Brain pericyte (primary cell): ENCODE measurements at places on chromosomes 6 and 20.

- DNase-seq = no peak
These were observed 9.3 kb upstream of the GMDS start for GRCh38 chr6:2254747-2255146.

DNA sequence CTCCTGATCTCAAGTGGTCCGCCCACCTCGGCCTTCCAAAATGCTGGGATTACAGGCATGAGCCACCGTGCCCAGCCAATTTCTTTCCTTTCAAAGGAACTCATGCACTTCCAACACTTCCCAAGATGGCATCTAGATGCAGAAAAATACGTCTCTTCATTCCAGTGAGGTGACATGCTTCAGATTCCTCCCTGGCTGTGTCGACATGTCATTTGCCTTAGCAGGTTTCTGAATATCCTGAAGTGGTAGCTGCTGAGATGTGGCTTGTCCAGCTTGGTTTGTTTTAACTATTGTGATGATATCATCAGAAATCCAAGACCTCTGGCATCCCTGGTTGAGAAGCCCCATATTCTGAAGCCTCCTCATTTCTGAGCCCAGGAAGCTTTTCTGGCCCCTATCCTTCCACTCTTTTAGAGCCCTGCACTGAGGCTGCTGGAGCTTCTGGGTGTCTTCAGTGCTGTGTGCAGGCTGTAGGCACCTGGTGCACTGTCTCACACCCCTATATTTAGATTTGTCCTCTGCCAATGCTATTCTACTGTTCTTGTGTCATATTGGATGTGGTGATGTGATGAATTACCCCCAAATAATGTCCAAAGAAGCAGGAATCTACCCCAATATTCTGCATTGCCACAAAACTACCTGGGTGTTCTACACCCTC lies 73.3 kb upstream of the E2F3 start:
- no peak for DNase-seq

GRCh38 chr6:44073612-44074438 lies 53.4 kb downstream of the MRPL14 start:
- DNase-seq = no peak

GRCh38 chr20:16612706-16613105 lies 39.5 kb upstream of the KIF16B start:
- no peak for DNase-seq

DNA sequence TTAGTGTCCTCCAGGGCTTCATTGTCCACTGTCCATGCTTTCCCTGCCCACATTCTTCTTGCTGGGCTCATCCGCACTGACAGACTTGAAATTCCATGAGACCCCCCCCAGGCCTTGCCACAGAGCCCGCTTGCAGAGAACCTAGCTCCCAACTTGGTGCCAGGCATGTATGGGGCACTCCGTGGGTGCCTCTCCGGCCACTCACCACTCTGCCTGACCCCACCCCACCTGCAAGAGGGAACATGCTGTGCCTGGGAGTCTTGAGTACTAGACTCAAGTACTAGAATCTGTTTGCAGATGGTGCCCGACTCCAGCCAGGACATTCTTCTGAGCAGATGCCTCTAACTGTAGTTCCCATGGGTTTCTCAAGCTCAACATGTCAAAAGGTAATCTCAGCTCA lies 47.9 kb downstream of the TRERF1 start:
- DNase-seq = no peak

DNA sequence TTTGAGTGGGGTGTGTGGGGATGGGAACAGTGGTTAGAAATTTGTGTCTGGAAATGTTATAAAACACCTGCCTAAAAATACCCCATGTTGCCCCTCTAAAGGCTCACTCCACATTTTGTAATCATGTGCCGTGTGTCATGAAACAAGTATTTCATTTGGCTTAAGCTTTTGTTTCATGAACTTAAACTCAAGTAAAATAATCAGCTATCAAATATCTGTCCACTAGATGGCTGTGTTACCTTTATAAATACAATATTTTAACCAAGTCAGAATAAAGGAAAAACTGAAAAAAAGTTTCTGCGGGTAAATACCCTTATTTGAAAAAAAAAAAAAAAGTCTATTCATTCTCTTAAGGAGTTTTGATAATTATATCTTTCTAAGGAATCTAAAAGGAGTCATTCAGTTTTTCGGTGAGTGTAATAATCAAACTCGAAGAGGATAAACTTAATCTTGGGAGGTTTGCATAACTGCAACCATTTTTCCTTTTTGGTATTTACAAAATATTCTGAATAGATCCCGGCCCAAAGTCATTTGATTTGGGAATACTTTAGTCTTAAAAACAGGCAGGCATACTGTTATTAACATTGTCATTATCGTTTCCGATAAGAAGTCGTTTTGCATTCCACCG lies 29.9 kb upstream of the MTRF1L start:
- DNase-seq = peak; percentile 27

GRCh38 chr6:8905757-8906156 lies 470.4 kb upstream of the SLC35B3 start:
- no peak for DNase-seq

DNA sequence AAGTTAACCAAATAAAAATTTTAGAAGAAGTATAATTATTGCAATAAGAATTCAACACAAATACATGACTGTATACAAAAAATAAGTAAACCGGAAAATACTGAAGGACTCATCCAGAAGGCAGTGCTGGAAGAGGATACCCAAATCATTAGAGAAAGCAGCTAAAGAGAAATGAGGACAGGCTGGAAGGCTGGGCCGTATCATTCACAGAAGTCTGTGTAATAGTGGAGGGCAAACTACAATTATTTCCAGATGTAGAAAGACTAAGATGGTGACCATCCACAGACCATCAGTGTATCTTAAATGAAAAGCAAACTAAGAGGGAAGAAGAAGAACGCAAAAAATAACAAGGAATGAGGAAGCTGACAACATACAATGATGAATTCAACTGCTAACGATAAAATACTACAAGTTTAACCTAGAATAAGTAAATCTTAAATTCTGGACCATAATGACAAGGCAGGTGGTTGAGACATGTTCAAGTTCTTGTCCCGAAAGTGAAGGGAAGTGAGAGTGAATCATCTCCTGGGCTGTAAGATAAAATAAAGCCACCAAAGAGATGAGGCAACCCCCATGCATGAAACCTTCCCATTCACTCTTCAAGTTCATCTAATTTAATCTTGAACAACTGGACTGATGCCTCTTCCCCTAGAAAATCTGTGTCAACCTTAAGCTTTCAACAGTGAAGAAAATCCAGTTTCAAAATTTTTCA lies 71.5 kb downstream of the SLC23A2 start:
- DNase-seq = no peak

DNA sequence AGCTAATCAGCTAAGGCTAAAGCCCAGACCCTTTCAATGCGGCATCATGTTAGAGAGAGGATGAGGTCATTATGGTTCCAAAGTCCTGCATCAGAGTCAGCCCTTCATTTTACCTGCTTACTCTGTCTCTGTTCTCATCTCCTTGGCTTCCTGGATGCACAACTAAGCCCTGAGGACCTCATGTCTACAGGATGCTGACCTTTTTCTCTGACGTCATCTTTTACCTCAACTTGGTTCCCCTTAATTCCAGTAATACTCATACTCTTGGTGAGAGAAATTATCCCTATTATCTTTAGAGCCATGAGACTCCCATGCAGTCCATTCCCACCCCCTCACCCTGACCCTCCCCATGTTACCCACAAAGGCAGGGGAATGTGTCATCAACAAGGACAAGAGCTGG lies 636.5 kb upstream of the CHD6 start:
- no peak for DNase-seq

DNA sequence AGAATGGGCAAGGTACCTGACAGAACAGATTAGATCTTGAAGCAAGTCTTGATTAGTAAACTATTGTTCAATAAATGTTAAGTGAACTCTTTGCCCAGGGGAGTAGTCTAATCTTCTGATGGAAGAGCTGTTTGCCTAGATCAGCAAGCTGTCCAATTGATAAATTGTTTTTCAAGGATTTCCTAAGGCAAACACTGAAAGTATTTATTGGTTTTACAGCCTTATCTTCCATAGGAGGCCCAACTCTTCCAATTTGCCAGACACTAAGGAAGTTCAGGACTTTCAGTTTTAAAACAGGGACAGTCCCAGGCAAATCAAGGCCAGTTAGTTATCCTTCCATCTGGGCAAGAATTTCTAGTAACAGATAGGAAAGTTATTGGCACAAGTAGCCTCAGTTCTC lies 1.8 kb upstream of the C6orf163 start:
- DNase-seq = no peak

DNA sequence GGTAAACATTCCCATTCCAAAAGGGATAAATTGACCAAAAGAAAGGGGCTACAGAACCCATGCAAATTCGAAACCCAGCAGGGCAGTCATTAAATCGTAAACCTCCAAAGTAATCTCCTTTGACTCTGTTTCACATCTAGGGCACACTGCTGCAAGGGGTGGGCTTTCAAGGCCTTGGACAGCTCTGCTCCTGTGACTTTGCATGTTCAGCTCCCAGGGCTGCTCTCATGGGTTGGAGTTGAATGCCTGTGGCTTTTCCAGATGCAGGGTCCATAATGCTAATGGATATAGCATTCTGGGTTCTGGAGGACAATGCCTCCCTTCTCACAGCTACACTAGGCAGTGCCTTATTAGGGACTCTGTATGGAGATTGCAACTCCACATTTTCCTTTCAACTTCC lies 211.9 kb upstream of the MANEA start:
- DNase-seq = no peak

DNA sequence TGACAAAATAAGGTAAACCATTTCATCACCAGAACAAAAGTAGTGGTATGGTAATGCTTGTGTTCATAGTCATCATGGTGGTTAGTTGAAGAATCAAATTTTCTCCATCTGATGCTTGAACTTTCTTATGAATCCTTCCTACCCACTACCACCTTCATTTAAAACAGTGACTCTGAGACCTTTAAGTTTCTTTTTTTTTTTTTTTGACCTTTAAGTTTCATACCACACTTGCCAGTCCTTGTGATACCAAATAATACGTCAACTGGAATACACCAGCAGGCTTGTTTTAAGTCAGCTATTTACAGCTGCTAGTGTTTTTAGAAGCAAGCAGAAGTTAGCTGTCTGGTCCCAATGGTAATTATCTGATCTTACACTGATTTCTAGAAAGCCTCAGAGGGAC lies 413.4 kb upstream of the SOX4 start:
- DNase-seq = no peak

DNA sequence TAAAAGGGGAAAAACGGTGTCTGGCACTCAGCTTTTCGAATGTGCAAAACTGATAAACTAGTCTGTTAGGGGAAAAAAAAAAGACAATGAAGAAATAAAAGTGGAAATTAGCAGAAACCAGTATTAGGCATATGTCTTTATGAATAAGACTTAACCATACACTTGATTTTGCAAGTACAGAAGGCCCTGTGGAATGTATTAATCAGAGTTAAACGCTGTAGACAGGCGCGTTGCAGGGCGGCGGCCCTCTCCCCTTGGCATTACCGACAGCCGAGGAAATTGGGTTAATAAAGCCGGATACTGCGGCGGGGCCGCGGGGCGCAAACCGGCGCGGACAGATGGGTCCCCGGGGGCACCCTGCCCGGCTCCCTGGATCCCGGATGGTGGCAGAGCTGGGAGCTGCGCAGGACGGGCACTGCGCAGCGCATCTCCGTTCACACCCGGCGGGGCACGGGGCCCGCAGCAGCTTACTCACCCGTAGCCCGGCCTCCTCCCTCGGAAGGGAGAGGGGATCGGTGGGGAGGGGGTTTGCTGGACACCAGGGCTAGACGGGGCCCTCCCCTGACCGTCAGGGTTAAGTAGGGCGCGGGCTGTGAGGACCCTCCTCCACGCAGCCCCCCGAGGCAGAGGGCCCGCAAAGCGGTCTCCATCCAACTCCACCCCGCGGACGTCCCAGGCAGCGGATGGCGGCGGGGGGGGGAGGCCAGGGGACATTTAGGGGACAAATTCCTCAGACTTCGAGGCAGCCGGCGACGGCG lies 2.0 kb downstream of the BHLHE23 start:
- DNase-seq = no peak

- no peak for DNase-seq
These were observed 1.8 kb upstream of the DDX39B start for GRCh38 chr6:31543639-31544038.

- DNase-seq = no peak
These were observed 3.3 kb downstream of the CEBPB start for GRCh38 chr20:50193836-50194421.

DNA sequence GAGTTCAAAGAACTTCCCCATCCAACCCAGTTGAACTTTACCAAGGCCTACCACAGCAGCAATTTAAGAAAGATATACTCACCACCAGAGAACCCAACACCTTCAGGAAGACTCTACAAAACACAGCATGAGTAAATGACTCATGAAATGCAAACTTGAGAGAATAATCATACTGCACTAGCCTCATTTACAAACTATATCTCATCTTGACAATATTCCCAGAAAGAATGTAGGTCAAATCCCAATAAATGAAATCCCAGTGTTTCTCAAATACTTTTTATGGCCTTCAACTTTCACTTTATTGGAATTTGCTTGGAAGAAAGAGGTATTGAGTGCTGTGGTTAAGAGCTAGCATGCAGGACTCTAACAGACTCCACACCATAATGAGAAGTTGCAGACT lies 60.0 kb downstream of the FYN start:
- no peak for DNase-seq

DNA sequence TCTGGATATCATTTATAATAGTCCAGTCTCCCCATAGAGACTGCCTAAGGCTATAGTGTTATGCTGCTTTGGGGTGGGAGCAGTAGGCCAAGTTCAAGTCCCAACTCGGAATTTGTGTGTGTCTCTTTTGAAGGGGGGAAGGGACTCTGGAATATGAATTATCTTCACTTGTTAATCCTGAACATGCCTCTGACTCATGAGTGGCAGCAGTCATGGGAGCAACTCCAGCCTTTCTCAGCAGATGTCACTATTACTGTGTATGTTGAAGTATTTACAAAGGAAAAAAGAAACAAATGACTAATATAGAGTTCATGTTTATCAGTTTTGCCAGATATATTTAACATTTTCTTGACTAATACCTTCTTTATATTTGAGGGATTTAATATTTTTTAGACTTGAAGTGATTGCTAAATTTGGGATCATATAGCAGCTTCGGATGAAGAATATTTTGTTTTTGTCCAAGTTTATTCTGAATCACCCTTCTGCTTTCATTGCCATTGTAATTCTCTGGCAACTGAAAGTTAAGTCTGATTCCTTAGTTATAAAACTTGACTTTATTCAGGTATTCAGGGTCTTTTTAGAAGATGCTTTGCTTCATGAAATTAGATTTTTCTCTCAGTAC lies 23.4 kb downstream of the FAM217A start:
- DNase-seq = peak; percentile 55

DNA sequence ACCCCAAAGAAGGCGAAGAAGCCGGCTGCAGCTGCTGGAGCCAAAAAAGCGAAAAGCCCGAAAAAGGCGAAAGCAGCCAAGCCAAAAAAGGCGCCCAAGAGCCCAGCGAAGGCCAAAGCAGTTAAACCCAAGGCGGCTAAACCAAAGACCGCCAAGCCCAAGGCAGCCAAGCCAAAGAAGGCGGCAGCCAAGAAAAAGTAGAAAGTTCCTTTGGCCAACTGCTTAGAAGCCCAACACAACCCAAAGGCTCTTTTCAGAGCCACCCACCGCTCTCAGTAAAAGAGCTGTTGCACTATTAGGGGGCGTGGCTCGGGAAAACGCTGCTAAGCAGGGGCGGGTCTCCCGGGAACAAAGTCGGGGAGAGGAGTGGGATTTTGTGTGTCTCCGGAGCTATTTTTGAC lies 69.6 kb downstream of the HFE start:
- no peak for DNase-seq
